ENCODE measurements at places on chromosomes 1 and 21.

DNA sequence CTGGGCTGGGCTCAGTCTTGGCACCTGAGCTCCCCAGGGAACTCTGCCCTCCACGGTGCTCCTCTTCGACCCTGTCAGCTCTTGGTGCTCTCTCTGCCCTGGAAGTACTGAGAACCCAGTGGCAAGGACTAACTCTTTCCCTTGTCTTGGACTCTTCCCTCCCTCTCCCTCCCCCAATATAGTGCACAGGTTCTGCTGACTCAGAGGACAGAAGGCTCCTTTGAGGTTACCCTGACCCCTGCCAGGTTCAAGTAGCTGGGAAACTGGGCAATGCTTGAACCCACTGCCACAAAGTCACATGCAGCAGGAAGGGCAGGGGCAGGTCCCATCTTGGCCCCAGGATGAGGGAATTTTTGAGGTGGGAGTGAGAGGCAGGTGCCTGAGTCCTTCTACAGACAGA, 20.3 kb downstream of the KCNQ4 start:
- DNase-seq: no peak

DNA sequence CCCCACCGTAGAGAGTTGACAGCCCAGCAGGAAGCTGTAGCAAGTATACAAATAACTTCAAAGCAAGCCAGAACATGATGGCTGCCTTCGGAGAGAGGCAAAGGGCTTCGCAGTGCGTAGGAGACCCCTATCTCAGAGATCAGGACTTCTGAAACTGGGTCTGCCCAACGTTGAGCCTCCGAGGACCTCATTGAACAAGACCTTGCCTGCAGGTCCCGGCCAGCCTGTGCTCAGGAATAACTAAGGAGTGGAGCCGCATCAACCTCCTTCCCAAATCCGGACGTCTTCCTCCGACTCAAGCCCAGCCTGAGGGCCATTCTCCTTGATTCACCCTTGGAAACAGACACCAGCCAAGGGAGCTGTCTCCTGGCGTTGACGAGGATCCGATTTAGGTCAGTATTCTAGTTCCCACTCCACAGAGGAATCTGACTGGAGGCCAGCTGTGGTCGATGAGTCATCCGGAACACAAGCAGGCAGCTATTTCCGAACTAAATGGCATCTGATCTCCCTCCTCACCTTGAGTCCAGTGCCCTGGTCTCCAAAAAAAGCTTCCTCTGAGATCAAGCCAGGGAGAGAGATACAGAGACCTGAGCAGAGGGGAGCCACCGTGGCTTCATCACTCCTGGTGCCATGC, 166.5 kb upstream of the COA6 start:
- no peak for DNase-seq

- no peak for DNase-seq
These were observed 801 bp downstream of the MX1 start for GRCh38 chr21:41426676-41427404.

DNA sequence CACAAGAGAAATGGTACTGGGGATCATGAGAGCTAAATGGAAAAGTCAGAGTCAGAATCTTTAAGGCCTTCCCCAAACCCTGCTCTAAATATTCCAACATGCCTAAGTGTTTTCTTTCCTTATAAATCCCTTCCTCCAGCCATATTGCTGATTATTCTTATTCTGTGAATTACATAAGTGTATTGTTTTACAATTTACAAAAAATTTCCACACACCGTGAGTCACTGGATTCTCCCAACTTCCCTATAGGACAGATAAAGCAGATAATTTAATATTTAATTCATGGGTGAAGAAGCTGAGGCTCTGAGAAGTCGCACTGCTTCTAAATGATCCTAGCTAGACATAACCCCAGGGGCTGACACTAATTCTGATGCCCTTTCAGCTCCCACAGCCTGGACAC, 243.3 kb upstream of the JUN start:
- DNase-seq: no peak

DNA sequence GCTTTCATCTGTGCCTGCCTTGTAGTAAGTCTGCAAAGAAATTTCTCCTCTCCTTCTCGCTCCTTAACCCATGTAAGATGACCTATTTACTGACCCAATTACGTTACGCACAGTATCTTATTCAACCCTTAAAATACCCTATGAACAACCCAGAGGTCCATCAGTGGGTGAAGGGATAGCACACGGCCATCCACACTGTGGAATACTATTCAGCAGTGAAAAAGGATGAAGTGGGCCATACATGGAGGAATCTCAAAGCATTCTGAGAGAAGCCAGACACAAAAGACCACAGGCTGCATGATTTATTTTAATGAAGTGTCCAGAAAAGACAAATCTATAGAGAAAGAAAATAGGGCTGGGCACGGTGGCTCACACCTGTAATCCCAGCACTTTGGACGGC, 23.8 kb upstream of the RSPO1 start:
- no peak for DNase-seq

DNA sequence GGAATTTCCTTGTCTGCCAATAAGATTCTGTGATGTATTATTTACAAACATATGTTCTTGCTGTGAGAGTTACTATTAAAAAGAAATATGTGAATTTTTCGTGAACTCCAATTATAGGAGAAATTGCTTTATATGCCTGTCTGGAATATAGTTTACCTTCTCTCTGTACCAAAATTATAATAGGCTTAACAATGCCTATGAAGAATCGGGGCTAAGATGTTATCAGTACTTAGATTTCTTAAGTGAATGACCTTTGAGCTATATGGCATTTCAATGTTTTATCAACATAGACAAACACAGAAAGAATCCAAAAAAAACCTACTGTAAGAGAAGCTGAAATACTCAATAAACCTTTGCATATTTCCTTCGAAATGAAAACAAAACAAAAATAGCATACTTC, 323.1 kb upstream of the ADAMTS5 start:
- no peak for DNase-seq

DNA sequence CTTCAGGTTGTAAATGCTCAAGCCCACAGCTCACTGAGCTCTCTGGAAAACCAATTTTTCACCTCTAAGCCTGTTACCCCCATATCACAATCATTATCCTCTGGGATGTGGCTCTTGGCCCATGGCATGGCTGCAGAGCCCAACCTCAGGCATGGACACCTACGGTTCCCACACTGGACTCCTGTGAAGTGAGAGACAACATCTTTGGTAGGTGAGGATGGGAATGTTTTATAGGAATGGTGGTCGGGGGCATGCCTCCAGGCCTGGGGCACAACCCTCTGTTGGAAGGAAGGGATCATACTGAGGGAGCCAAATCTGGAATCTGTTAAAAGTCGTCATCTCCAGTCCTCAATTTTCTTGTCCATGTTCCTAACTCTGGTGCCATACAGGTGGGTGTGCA, 179.1 kb downstream of the FOXD2 start:
- no peak for DNase-seq

DNA sequence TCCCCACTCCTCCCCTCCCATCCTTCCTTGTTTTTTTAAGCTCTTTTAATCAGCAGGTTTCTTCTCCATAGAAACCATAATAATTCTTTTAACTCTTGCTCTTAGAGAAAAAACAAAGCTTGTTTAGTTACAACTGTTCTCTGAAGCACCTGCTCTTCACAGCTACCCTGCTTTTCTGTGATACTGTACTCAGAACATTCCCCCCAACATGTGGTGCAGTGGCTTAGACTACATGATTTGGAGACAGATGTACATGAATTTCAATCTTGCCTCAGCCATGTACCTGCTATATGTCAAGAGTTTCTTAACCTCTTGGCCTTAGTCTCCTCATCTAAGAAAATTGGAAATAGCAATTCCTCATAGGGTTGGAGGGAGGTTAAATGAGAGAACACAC, 33.5 kb downstream of the LAMC2 start:
- no peak for DNase-seq

Measured in MV-4-11 (cell line).